ENCODE measurements at places on chromosomes 13 and 19.

DNA sequence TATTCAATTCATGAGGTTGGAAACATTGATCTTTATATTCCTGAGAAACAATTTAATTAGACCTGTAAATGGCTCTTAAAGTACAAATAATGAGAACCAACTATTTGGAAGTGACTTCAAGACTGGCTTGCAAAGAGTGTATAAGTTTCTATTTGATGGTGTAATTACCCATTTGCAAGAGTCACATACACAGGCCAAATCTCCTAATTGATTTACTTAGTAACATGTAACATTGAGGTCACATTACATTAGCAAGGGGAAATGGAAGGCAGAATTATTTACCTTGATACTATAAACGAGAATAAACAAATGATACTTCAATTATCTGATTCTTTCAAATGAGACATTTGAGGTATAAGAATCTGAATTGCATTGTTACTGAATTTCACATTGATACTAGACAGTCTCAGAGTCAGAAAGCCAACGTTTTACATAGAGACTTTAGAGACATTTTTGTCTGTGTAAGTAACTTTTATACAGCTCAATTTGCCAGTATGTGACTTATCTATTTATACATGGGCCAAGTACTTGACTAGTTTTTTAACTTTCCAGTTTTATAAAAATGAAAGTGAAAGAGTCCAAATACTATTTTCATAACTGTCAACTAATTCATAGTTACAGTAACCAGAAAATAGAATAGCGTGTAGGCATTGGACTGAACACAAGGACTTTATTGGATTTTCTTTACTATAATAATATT lies 95.6 kb upstream of the RFC3 start:
- DNase-seq: no peak

GRCh38 chr13:30396434-30397075 lies 25.7 kb upstream of the UBE2L5 start:
- no peak for DNase-seq

DNA sequence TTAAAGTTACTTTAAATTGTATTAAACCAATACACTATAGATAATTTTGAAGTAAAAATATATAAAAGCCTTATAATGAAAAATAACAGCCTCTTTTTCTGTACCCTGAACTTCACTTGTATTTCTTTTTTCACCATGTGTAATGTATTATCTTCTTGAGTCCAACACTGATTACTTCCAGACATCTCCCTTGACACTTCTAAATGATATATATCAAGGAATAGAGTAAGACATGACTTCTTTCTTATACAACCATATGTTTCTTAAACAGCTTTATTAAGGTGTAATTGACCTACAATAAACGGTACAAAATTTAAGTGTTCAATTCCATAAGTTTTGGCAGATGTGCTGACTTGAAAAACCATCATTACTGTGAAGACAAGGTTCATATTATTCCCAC lies 531.9 kb downstream of the OLFM4 start:
- no peak for DNase-seq

DNA sequence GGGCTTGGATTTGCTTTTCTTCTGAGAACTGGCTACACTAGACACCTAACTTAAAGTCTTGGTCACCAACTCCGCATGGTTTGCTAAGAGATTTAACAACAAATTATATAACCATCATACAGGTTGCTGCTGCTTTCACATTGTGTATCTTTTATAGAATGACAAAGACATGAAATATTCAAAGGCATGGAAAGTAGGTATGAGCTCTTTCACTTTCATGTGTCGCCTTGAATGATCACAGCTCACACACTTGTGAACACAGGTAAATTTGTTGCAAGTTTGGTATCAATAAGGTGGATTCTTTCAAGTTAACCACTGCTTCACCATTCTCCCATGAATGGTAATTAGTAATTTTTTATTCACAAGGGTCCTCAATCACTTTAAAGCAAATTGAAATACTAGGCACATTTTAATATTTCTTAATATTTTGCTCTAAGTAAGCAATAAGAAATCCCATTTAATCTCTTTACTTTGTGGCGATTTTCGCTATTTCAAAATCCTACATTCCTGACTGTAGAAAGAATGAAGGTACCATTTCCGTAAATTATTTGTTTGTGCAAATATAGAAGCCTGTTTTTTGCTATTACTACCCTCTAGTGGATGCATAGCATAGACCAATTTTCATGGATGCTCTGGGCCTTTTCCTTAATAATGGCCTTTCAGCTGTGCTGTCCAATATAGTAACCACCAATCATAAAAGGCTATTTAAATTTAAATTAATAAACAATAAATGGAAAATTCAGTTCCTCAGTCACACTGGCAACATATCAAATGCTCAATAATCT lies 45.5 kb upstream of the FREM2 start:
- DNase-seq: no peak

DNA sequence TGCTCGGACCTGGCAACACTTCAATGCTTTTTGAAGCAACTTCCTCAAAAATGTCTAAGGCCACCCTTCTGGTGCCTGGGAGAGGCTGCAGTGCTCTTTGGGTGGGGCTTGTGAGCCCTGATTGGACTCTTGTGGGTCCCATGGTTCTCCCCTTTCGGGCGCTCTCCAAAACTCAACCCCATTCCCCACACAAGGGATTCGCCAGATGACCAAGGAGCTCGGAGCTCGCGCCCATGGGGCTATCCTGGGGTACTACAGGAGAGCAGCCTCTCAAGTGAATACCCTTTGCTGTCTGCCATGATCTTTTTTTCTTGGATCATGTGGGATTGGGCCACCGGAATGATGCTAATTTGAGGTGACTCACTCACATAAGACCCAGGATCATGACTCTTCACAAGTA lies 29.7 kb upstream of the KL start:
- DNase-seq: no peak

DNA sequence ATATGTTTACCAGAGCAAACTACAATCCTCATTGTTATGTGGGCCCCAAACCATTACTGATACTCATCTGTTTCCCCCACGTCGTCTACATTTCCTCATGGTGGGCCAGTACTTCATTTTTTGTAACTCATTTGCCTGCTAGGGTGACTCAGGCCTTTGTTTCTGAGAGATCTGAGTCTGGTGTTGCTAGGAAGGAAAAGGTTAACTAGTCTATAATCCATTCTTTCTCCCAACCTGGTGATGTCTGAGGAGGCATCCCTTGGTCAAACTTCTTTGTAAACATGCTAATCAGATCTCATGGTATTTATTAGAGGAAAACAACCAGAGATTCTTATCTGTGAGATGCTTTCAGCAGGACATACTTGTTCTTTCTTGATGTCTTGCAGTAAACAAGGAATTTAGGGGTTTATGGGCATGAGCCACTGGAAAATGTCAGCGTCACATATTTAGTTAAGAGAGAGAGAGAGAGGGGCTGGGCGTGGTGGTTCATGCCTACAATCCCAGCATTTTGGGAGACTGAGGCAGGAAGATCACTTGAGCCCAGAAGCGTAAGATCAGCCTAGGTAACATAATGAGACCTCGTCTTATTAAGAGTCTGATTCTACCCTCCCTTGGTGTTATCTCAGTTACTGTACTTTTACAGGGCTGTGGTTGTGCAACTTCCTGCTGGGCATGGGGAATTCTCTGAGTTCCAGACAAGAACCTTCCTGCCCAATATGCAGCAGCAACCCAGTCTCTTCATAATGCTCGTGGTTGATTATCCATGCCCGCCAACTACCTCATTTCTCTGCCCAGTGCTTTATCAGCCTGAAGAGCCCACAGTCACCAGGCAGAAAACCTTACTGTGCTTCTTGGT lies 9.7 kb upstream of the DPRX start:
- no peak for DNase-seq

- no peak for DNase-seq
These were observed 2.4 kb downstream of the THAP8 start for GRCh38 chr19:36051637-36052036.

DNA sequence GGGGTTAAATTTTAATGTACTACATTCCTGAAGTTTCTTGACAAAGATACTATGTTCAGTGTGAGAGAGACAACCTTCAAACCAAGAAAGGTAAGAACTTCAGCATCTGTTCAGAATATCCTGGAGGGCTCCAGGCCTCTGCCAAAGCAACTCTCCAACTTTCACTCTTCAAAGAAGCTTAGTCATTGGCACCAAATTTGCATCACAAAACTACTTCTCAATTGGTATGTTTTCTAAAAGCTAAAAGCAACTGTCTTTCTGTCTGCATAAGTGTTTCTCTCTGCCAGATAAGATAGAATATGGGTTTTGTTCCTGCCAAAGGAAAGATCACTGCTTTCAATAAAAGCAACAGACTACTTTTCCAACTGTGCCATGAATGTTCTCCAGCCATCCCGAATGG lies 187.4 kb downstream of the SUCLA2 start:
- no peak for DNase-seq

GRCh38 chr13:54185101-54185500 lies 1156.5 kb downstream of the OLFM4 start:
- no peak for DNase-seq

DNA sequence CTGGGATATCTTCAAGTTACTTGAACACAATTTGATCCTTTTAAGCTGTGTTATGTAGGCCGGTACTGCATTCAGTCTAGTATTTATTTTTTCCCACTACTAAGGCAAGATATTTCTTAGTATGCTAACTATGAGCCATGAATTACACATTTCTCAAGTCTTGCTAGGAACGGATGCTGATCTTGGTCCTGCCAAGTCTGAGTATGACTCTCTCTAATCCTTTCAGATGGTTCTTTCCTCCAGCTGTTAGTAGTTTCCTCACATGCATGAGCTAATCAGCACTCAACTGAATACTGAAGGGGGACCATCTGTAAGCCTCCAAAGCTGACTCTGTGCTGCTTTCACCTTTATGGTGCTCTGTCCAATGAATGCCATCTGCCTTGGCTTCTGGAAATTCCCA lies 460.3 kb downstream of the KCTD12 start:
- DNase-seq: no peak

DNA sequence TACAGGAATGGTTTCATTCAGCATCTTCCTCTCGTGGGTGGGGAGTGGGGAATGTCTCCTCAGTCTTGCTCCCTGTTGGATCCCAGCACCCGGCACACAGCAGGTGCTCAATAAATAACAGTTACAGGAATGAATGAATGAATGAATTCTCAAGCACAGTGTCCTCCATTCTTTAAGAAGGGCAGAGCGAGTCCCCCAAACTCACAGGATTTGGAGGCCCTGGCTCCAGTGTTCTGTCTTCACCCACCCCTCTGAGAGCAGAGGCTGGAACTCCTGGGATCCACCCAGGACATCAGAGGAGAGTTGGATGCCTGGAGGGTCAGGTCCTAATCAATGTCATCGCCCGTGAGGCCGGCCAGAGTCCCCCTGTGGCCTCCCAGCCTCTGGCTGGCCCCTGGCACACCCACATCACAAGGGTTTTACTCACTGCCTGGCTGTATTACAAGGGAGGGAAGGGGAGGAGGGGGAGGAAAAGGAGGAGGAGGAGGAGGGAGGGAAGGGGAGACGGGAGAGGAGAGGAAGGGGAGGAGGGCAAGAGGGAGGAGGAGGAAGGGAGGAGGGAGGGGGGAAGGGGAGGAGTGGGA lies 8.7 kb upstream of the CREB3L3 start:
- no peak for DNase-seq

DNA sequence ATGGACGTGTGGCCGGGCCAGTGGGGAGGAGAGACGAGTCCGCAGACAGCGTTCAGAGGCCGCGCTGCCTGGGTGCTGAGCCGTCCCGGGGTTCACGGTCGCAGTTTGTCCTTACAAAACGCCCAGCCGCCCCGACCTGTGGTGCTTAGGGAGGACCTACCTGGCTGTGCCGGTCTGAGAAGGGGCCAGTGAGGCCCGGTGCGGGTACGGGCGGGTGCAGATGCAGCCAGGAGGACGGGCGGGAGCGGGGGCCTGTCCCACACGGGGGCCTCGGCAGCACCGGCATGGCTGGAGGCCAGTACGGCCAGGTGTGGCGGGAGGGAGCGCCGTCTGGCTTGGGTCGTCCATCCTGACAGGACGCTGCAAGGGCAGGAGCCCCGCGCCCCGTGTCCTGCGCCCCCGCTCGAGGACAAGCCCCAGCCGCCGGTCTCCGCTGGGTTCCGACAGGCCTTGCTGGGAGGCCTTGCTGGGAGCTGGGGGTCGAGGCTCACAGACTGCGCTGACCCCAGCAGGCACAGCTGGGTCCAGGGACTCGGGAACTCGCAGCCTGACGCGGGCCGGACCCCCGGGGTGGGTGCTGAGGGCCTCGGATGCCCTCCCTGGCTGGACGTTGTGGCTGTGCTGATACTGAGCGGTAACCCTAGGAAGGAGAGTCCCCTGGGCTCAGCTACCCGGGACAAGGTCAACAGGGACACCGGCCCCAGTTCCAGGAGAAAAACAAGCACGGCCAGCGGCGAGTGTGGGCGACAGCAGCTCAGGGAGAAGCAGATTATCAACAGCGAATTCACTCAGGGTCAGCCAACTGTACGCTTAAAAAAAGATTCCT lies 5.3 kb upstream of the PROZ start:
- no peak for DNase-seq

GRCh38 chr19:38640368-38640767 lies 7.1 kb upstream of the ACTN4 start:
- no peak for DNase-seq

DNA sequence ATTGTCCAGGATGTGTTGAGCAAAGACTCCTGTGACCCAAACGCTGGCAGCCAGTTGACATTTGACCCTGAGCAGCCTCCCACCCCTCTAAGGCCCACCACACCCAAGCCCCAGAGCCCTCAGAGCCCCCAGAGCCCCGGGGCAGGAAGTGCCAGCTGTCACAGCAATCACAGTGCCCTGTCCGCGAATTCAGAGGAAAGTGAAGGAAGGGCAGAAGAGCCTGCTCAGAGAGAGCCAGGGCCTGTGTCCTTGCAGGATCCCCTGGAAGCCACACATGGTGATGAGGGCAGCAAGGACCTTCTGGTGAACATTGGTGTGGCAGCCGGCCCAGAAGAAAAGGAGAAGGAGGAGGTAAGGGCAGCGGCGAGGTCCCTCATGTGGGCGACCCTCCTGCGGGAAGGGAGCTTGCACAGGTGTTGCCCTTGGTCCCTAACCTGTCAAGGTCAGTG lies 63.7 kb downstream of the SPATA13 start:
- DNase-seq: no peak

DNA sequence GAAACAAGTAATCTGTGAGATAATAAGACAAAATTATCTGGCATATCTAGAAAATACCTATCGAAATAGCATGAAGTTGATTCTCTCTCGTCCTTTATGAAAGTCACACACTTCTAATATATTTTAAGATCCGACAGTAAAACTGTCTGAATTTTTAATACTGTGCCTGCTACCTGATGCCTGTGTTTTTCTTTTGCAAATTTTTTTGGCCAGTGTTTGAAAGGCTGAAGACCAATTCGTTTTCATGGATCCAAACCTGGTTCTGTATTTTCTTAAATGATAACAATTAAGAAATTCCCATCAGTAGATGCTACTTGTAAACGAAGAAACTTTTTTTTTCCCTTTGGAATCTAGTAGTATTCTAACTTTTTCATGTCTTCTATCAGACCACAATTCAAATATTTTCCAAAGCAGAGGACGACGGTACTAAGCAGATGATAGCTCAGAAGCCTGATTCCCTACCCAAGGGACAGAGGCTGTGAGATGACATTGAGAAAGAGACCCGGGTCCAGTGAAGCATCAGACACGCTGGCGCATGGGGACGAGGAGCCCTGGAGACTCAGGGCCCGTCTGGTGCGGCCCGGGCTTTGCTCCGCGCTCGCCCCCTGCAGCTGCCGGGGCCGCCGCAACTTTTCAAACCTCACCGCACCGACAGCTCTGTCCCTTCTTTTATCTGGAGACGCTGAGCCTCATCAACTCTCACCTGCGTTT lies 49.5 kb upstream of the PABPC3 start:
- DNase-seq: no peak
